ENCODE measurements at places on chromosomes 3 and 15. TPM values are rescaled to one million over a fixed set of nuclear protein-coding genes. Genes with fewer than 3 reads are reported as not detected.

The SLC22A14 gene
- not detected for total RNA-seq

The THSD4 gene
- total RNA-seq: 21.4 TPM

The NANOGP8 gene
- total RNA-seq: not detected

The GPR149 gene
- total RNA-seq: not detected

The FANCD2OS gene
- total RNA-seq: not detected
